ENCODE measurements at places on chromosomes 3 and 15. TPM values are rescaled to one million over a fixed set of nuclear protein-coding genes. Genes with fewer than 3 reads are reported as not detected.

- H3K36me3 ChIP-seq: peaks cover 10% of the 10 kb centered on the region
- peaks cover 9% of the 10 kb centered on the region for H3K4me1 ChIP-seq
- peak overlapping the region; percentile 40 for H3K27ac ChIP-seq
- no peak for DNase-seq
- H3K4me3 ChIP-seq: no peak overlapping the region
These were observed 2.3 kb upstream of the LMLN start for GRCh38 chr3:197957790-197958133.

DNA sequence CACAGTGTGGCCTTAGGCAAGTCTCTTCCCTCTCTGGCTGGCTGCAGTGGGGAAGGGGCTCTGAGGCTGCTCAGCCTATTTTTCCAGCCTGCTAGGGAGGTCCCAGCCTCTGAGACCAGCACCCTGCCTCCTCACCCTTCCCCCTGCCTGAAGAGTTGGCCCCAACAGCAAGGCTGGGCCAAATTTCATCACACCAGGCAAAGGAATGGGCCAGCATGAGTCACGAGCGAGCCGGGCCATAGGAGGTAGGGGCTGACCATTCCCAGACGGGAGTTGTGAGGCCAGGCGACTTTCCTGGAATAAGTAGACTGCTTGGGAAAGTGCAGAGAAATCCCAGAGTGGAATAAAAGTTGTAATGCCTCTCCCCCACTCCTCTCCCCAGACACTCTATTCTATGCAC is 5.7 kb upstream of the FBLN2 start:
- DNase-seq: peak; percentile 95
- no peak overlapping the region for H3K4me3 ChIP-seq
- H3K36me3 ChIP-seq: no peaks in the 10 kb centered on the region
- H3K27me3 ChIP-seq: no peaks in the 10 kb centered on the region
- H3K27ac ChIP-seq: peak overlapping the region; percentile 52

DNA sequence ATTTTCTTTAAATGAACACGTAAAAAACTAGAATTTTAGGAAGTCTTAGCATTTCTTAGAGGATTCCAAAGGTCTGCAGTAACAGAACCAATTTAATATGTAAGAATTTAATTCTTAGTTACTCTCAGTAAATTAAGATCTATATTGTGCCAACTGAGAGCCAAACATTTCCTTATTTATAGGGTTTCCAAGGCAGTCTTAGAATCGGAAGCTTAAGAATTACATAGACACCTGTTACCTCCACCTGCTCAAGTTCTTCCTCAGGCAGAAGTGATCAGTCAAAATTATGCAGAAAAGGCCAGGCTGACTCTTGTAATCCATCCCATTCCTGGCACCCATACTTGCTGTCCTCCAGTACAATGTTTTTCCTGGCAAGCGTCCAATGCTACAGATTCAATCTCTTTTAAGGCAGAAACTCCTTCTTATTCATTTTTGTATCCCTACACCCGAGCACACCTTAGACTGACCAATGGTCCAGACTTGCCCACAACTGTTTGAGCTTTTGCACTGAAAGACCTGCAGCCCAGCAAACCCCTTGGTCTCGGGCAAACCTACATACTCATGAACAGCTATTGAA is 64.3 kb downstream of the NCEH1 start:
- H3K27ac ChIP-seq: no peak overlapping the region
- no peaks in the 10 kb centered on the region for H3K36me3 ChIP-seq
- H3K27me3 ChIP-seq: no peaks in the 10 kb centered on the region
- peak; percentile 75 for DNase-seq

GRCh38 chr3:40661284-40661683 is 136.5 kb downstream of the ZNF621 start:
- H3K4me1 ChIP-seq: no peaks in the 10 kb centered on the region
- DNase-seq: no peak
- H3K36me3 ChIP-seq: no peaks in the 10 kb centered on the region
- H3K4me3 ChIP-seq: no peak overlapping the region
- no peak overlapping the region for H3K27ac ChIP-seq

- no peaks in the 10 kb centered on the region for H3K36me3 ChIP-seq
- peak; percentile 86 for DNase-seq
- H3K27ac ChIP-seq: no peak overlapping the region
- H3K4me3 ChIP-seq: no peak overlapping the region
- H3K27me3 ChIP-seq: no peaks in the 10 kb centered on the region
These were observed 57.2 kb upstream of the UBE2E1 start for GRCh38 chr3:23748398-23749110.

- peaks cover 4% of the 10 kb centered on the region for H3K4me1 ChIP-seq
- no peak for DNase-seq
- H3K36me3 ChIP-seq: peaks cover 10% of the 10 kb centered on the region
These were observed 148.5 kb downstream of the DUT start for GRCh38 chr15:48479751-48480150.

DNA sequence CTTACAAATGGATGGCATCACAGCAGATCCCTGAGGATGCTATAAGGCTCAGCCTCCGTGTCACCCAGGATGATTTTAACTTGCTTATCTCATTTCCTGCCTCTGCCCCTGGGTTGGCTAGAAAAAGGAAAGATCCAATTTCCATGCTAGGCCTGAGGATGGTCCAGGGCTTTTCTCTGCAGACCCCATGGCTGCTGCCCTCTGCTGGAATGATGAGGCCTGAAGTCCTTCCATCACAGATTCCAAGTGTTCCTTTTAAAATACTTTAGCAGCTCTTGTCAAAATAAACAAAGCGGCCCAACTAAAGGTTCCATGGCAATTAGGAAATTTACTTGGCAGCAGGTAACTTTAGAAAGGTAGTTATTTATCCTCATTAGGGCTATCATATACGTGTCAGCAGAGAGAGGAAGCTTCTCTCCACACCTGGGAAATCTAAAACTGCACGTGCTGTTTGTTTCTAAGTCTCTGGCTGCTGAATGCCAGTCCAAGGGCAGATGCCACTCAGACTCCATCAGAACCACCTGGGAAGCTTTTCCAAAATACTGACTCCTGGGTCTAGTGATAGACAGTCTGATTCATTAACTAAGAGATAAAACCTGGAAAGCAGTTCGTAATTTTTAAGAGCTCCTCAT is 401.9 kb upstream of the IL12A start:
- no peaks in the 10 kb centered on the region for H3K27me3 ChIP-seq
- H3K27ac ChIP-seq: no peak overlapping the region
- no peaks in the 10 kb centered on the region for H3K36me3 ChIP-seq
- DNase-seq: peak; percentile 59
- H3K4me1 ChIP-seq: no peaks in the 10 kb centered on the region

Gene GPR149
- not detected for polyA plus RNA-seq

Data from fibroblast of lung (primary cell).